NCI-H187 (cell line): ENCODE measurements at places on chromosomes 5 and 9.

DNA sequence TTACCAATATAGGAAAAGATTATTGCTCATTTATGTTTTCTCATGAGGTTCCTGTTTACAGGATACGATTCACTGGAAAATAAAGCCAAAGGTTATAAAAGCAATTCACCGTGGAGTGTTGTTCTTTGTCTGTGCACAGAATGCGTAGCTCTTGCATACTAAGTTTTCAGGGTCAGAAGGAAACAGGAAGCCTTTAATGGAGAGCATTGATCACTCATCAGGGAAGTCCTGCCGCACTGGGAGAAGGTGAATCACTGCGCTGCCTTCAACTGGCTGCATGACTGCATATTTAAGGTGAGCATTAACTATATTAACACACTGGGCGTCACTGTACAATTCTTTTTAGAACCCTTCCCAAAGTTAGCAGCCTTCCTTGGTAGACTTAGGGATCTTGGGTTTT, 74.1 kb upstream of the SYK start:
- no peak for DNase-seq

DNA sequence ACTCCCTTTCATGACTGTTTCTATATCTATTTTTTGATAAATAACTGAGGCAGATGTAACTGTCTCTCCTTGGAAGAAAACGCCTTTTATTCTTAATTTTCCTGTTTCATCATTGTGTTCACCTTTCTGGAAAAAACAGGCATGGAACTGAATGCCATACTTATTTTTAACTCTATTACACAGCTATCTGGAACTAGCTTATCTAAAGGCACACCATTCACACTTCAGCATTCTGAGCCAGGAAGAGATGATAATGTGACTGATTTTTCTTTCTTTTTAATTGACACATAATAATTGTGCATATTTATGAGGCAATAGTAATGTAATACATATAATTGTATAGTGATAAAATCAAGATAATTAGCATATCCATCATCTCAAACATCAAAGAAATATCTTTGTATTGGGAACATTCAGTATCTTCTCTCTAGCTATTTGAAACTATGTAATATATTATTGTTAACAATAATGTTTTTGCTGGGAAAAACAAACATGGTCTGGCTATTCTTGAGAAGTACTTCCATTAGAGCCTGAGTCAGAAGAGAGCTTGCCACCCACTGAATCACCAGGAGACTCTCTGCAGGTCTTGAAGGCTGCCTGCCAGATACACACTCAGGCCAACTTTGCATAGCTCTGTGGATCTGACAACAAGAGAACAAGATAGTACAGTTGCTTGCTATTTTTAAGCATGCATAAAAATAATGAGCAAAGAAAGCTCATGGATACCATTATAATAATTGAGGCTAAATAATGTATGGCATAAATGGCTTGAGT, 501.0 kb upstream of the EDIL3 start:
- DNase-seq = no peak

- DNase-seq = peak; percentile 16
Measured at GRCh38 chr9:31700252-31701045, 684.0 kb upstream of the ACO1 start.

DNA sequence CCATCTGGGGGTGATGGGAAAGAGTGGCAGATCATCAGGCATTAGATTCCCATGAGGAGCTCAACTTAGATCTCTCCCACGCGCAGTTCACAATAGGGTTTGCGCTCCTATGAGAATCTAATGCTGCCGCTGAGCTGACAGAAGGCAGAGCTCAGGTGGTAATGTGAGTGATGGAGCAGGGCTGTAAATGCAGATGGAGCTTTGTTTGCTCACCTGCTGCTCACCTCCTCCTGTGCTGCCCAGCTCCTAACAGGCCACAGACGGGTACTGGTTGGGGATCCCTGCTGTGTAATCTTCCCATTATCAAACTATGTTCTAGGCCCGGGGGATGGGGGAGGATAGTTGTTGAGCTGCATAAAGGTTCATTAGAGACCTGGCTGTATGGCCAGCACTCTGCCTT, 58.4 kb downstream of the UGCG start:
- peak; percentile 35 for DNase-seq

- no peak for DNase-seq
Measured at GRCh38 chr5:38921174-38921573, 75.4 kb downstream of the OSMR start.
